Activated CD8-positive, alpha-beta memory T cell treated with anti-CD3 and anti-CD28 coated beads, Interleukin-2, amount 50 U/mL, for 48 hours (primary cell): ENCODE measurements at places on chromosomes 1 and 21.

GRCh38 chr1:34740161-34740868, 14.5 kb upstream of the GJB5 start:
- DNase-seq = no peak

DNA sequence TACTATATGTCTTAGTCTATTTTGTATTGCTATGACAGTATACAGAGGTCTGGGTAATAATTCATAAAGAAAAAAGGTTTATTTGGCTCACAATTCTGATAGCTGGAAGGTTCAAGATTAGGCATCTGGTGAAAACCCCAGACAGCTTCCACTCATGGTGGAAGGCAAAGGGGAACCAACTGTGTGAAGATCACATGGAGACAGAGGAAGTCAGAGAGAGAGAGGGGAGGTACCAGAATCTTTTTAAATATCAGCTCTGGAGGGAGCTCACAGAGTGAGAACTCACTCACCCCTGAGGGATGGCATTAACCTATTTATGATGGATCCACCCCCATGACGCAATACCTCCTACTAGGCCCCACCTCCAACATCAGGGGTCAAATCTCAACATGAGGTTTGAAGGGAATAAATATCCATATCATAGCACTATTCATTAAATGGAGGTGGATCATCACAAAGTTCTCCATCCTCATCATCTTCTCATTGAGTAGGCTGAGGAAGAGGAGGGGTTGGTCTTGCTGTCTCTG, 290.5 kb downstream of the DSCAM start:
- DNase-seq = no peak

- DNase-seq = no peak
Observed at GRCh38 chr1:116465477-116465844, 92.4 kb downstream of the ATP1A1 start.

DNA sequence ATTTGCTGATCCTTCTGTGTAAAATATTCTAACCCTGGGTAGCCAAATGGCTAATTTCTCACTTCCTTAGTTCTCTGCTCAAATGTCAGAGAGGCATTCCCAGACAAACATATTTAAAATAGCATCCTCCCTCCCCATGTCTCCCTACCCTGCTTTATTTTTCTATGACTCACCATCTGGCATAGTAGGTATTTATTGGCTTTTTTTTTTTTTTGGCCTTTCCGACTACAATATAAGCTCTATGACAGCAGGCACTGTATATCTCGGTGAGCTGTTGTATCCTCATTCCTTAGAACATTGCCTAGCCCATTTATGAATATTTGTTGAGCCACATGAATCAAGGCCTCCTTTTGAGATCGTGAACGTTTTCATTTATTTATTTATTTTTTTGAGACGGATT, 1.5 kb upstream of the NEK7 start:
- no peak for DNase-seq

DNA sequence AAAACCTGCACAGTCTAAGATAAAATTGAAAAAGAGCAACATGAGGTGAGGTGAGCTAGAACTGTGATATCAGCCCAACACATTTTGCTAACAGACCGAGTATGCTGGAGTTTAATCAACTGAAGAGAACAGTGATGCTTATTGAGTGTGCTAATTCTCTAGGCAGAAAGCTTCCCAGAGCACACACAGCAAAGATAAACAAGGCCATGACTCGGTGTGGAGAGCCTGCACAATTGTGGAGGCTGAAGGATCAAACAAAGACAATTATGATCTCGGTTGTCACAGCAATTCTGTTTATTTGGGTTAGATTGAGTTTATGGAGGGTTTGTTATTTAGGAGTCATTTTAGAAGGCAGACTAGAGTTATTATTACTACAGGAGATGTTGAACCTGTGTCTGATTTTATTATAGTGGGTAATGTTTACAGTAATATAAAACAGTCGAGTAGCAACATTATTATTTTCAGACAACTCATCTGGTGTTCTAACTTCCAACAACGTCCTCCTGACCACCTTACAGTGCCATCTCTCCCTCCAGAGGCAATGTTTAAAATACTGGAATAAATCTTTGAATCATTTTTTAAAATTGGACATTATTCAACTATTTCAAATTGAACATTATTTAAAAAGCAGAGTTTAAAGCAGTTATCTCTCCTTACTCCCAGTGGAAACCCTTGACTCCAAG, 40.2 kb downstream of the DPT start:
- DNase-seq = no peak

GRCh38 chr1:226763905-226764264, 24.8 kb upstream of the ITPKB start:
- DNase-seq = no peak

DNA sequence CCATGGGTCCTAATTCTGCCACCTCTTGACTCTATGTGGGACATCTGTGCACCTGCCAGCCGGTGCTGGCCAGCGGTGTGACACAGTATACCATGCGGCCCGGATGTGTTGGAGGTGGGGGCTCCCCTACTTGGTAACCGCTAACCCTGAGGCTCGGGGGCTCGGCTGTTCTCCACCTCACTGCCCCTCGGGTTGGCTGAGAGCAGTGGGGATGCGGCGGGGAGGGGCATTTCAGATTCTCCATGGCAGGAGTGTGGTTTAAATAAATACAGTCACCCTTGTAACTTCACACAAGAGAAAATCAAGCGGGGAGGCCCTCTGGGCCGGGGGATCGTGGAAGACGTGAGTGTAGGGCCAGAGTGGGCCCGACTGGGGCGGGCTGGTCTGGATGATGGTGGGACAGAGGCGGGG, 11.0 kb downstream of the KRTAP10-1 start:
- no peak for DNase-seq

DNA sequence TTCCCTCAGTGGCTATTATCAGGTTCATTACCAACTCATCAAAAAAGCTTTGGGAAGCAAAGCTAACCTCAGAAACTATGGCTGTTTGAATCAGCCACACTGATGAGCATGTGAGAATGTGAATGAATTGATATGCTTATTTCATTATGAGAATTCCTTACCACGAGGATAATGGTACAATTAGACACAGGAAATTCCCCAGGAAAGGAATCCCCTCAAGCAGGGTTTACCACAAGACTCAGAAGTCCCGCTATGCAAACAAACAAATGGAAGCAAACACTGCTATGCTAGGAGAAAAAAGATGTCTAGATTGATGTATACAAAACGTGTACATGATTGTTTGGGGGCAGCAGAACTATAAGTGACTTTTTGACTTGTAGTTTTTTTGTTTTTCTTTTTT, 205.0 kb downstream of the HMCN1 start:
- DNase-seq = no peak

GRCh38 chr1:70745199-70745598, 302.4 kb downstream of the PTGER3 start:
- DNase-seq = no peak

DNA sequence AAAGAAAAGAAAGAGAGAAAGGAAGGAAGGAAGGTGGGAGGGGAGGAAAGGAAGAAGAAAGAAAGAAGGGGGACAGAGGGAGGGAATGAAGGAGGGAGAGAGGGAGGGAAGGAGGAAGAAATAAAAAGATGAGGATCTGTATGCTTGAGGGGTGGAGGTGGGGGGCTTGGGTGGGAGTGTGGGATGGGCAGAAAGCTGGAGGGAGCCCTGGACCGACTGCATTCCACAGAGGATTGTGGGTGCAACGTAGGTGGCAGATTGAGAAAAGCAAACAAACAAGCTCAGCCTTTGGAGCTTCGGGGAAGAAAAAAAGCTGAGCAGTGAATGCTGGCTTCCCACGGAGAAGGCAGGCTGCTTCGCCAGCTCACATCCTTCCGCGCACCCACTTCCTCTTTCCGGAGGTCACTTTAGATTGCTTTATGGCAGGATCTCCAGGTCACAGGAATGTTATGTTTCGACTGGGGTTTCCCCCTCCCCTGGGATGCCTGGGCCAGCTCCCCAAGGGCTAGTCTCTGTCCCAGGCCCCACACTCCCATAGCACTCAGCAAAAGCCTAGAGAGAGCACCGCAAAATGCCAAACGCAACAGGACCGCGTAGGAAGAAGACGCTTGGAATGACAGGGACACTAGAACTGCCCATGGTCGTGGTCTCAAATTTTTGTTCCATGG, 20.7 kb upstream of the LGALS8 start:
- DNase-seq = no peak

- DNase-seq = no peak
Observed at GRCh38 chr1:209219791-209220524, 363.6 kb upstream of the CAMK1G start.

DNA sequence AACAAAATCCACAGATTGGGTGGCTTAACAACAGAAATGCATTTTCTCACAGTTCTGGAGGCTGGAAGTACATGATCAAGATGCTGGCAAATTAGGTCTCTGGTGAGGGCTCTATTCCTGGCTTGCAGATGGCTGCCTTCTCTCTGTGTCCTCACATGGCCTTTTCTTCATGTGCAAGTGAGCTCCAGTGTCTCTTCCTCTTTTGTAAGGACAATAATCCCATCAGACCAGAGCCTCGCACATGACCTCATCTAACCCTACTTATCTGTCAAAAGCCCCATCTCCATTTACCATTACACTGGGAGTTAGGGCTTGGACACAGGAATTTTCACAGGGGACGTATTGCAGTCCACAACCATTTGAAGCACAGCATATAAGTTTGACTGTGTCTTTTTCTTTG, 181.6 kb downstream of the NEGR1 start:
- DNase-seq = no peak

DNA sequence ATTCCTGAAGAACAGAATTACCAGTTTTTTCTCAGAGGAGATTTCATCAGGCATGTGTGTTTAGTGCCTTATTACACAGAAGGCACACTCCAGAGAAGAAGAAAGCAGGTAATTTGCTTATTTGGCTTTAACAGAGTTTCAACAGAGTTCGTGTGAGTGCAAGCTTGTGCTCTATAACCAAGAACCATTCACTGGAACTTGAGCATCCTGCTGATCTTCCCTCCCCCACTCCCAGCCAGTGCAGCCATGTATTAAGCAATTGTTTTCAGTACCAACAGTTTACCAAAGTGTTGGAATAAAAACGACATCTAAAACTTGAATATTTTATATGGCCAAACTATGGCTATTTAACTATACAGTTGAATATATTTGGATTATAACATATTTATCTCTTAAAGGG, 4.3 kb downstream of the MGST3 start:
- DNase-seq = no peak

- DNase-seq = no peak
Observed at GRCh38 chr1:213658457-213658856, 329.3 kb upstream of the PROX1 start.

- DNase-seq = no peak
Observed at GRCh38 chr1:8464377-8464776, 146.5 kb downstream of the SLC45A1 start.

- DNase-seq = no peak
Observed at GRCh38 chr1:157137046-157137407, 1.2 kb downstream of the ETV3 start.

- DNase-seq = no peak
Observed at GRCh38 chr21:25709684-25710265, 24.9 kb downstream of the ATP5PF start.

GRCh38 chr1:46131712-46132528, 509 bp downstream of the PIK3R3 start:
- DNase-seq = peak; percentile 56

DNA sequence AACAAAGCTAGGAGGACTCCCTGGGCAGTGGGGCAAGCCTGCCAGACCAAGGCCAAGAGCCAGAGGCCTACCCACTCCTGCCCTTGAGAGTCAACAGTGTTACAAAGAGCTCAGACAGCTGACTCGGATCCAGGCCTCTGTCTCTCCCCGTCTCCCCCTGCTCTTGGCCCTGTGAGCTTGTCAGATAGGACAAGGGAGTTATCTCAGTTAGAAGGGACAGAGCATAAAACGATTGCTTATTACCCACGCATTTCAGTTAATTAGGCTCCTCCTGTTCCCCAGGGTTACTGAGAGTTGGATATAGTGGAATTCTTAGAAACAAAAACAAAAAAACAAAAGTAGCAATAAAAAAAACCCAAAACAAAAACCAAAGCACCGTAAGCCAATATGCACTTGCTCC, 1.3 kb downstream of the SLC41A1 start:
- no peak for DNase-seq

DNA sequence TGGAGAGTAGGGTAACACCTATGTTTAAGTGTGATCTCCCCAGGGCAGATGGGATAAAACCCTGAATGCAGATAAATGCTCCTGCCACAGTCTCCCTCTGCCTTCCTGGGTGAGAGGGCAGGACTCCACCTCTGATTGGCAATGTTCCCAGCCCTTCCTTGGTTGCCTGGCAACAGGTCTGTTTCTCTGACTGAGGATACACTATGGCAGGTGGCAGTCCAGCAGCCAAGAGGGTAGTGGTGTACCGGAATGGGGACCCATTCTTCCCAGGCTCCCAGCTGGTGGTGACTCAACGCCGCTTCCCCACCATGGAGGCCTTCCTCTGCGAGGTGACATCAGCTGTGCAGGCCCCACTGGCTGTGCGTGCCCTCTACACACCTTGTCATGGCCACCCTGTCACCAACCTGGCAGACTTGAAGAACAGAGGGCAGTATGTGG, at the start of gene DCDC2B:
Gene DCDC2B (plus strand): TSS at position 199 of the 438 bp plus-strand sequence. CDS start 5 bp downstream, at position 204.
- no peak for DNase-seq

GRCh38 chr1:151534662-151535278, 5.3 kb upstream of the TUFT1 start:
- peak; percentile 91 for DNase-seq

DNA sequence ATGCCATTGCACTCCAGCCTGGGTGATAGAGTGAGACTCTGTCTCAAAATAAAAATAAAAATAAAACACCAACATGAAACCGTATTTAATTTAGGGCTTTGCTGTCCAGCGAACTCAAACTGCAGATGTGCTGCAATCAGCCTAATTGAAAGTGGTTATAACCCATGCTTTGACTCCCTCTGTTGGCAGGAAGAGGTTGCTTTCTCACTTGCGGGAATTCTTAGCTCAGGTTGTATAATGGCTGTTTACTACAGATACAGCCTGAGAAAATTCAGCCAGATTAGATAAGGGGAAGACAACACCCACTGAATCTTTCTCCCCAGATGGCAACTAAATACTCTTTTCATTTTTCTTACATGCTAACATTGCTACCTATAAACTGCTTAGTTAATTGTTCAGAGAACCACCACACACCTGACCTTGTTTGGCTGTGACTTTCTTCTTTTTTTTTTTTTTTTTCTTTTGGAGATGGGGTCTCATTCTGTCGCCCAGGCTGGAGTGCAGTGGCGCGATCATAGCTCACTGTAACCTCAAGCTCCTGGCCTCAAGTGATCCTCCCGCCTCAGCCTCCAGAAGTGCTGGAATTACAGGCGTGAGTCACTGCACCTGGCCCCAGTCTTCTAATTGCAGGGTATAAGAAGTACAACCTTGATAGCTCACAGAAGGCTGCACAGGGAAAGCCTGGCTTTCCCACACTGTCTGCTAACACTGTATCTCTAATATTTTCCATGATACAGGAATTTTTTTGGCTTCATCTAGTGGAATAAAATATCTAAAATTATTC, 34.6 kb downstream of the DNTTIP2 start:
- no peak for DNase-seq

GRCh38 chr21:43826623-43826974, 37.2 kb downstream of the RRP1 start:
- DNase-seq = no peak

DNA sequence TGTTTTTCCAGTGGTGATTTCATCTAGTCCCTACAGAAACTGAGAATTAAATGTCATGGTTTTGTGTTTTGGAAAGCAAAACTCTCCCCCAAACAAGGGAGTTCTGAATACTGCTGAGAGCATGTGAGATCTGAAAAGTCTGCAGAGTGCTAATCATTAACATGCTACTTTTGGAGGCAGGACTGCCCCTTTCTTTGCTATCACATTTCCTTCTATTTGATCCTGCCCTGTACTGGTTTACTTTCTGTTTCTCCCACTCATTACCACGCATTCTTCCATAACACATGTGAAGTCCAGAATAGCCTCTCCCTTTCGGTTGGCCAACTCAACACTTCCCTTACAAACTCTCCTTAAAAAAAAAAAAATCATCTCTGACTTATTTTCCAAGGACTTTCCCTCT, 63.6 kb downstream of the GADD45A start:
- no peak for DNase-seq

GRCh38 chr1:230867903-230868735, at the start of gene C1orf198:
Gene C1orf198, minus strand, starts transcription at chr1:230868521. Its CDS starts 9 bp downstream, at chr1:230868512.
- peak; percentile 92 for DNase-seq
